Activated CD8-positive, alpha-beta T cell treated with anti-CD3 and anti-CD28 coated beads, Interleukin-2, amount 10 ng/mL, durations not matched to agents 7 days and 5 days (primary cell): ENCODE measurements at places on chromosomes 16 and 17. TPM values are rescaled to one million over a fixed set of nuclear protein-coding genes. Genes with fewer than 3 reads are reported as not detected.

GRCh38 chr16:83802135-83802534, 5.6 kb upstream of the HSBP1 start:
- peaks cover 12% of the 10 kb centered on the region for H3K27me3 ChIP-seq
- H3K4me1 ChIP-seq: peaks cover 6% of the 10 kb centered on the region
- peaks cover 2% of the 10 kb centered on the region for H3K36me3 ChIP-seq
- H3K4me3 ChIP-seq: no peak overlapping the region
- H3K27ac ChIP-seq: no peak overlapping the region

GRCh38 chr16:47461598-47462266, 601 bp downstream of the PHKB start:
- peak overlapping the region; percentile 87 for H3K4me3 ChIP-seq
- H3K36me3 ChIP-seq: peaks cover 37% of the 10 kb centered on the region
- DNase-seq: peak; percentile 42
- no peaks in the 10 kb centered on the region for H3K27me3 ChIP-seq
- peaks cover 42% of the 10 kb centered on the region for H3K4me1 ChIP-seq

DNA sequence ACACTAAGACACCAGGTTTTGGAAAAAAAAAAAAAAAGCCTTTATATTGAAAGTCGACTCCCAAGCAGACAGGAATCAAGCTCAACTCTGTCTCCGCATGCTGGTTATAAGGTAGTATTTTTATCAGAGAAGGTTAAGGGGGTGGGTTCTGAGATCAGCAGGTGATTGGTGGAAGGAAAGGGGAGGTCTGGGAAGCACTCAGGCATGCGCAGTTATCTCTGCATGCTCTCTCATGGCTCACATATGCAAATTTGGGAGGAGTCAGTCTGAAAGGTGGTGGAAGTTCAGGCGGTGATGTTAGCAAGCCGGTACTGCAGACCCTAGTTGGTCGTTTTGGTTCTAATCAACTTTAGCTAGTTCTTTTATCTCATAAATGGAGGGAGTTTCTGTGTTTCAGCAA, 357.6 kb upstream of the C16orf82 start:
- no peaks in the 10 kb centered on the region for H3K36me3 ChIP-seq
- peaks cover 7% of the 10 kb centered on the region for H3K27me3 ChIP-seq
- no peak for DNase-seq
- no peak overlapping the region for H3K27ac ChIP-seq
- H3K4me3 ChIP-seq: no peak overlapping the region
- H3K4me1 ChIP-seq: peaks cover 5% of the 10 kb centered on the region

DNA sequence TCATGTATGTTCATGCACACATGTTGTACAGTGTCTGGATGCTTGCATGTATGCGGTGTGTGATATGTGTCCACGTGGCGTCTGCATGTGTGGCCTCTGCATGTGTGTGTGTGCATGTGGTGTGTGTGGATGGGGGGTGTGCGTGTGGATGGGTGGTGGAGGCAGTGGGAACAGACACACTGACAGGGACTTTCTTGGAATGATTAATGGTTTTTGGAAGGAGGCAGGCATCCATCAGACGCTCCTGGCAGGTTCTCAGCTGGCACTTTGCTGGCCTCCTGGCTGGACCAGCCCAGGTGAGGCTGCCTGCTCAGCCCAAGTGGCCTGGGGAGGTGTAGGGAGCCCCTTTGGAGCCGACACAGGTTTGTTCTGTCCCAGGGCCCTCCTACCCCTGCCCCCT, 121.2 kb upstream of the CIBAR2 start:
- no peaks in the 10 kb centered on the region for H3K36me3 ChIP-seq
- H3K4me3 ChIP-seq: no peak overlapping the region
- peaks cover 18% of the 10 kb centered on the region for H3K27me3 ChIP-seq
- no peak overlapping the region for H3K27ac ChIP-seq
- H3K4me1 ChIP-seq: peaks cover 4% of the 10 kb centered on the region

DNA sequence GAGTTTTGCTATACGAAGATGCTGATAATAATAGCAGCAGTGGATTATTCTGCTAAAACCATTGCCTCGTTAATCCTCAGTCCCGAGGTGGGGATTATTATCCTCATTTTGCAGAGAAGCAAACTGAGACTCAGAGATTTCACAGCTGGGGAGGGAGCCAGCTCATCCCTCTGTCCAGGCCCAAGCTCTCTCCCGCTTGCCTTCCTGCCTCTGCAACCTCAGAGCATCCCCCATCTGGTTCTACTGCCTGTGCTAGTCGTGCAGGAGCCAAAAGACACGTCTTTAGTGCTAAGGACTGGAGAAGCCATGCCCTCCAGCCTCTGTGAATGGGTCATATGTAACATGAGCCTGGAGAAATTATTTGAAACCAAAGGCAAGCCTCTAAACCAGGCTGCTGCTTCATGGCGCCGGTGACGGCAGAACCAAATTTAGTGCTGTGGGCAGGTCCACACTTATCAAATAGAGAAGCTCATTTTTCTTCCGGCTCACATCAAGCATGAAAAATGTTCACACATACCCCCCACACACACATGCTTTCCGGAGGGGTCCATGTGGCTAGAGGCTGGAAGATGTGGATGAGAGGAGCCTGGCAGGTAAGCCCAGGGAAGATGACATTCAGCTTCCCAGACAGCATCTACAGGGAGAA, 13.5 kb downstream of the MAPT start:
- no peaks in the 10 kb centered on the region for H3K36me3 ChIP-seq
- DNase-seq: no peak
- no peak overlapping the region for H3K27ac ChIP-seq
- H3K27me3 ChIP-seq: peaks cover 17% of the 10 kb centered on the region
- H3K4me3 ChIP-seq: no peak overlapping the region

- no peak overlapping the region for H3K27ac ChIP-seq
- no peak for DNase-seq
- H3K4me1 ChIP-seq: no peaks in the 10 kb centered on the region
- H3K4me3 ChIP-seq: no peak overlapping the region
- H3K27me3 ChIP-seq: no peaks in the 10 kb centered on the region
Measured at GRCh38 chr16:89013692-89014402, 36.8 kb upstream of the CBFA2T3 start.

DNA sequence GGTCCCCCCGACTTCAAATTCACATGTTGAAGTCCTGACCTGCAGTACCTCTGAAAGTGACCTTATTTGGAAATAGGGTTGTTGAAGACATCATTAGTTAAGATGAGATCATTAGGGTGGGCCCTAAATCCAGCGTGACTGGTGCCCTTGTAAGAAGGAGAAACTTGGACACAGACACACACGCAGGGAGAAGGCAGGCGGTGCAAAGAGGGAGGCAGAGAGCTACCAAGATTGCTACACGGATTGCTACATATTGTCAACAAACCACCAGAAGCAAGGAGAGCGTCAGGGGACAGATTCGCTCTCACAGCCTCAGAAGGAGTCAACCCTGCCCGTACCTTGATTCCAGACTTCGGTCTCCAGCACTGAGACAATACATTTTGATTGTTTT, 6.8 kb upstream of the WBP2 start:
- no peak overlapping the region for H3K27ac ChIP-seq
- no peaks in the 10 kb centered on the region for H3K36me3 ChIP-seq
- no peaks in the 10 kb centered on the region for H3K27me3 ChIP-seq
- no peak overlapping the region for H3K4me3 ChIP-seq

DNA sequence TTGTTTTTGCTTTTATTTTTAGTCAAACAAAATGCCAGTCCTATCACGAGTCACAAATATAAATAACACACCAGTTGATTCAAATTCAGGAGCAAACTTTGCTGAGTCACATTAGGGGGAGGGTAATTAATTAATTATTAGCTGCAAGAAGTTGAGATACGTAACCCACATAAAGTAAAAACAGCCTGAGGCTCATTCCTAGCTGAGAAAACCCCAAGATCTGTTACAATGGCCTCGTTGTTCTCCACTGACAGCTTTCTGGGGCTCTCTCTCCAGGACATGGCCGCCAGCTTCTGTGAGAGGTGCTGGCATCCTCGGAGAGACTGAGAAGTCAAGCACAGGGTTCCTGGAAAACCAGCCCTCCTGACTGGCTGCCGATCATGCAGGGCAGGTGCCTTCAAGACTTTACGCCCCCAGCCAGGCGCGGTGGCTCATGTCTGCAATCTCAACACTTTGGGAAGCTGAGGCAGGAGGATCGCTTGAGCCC, 11.1 kb downstream of the RAB40B start:
- H3K27ac ChIP-seq: no peak overlapping the region
- no peaks in the 10 kb centered on the region for H3K27me3 ChIP-seq
- no peak overlapping the region for H3K4me3 ChIP-seq

- no peaks in the 10 kb centered on the region for H3K27me3 ChIP-seq
- DNase-seq: no peak
- peaks cover 34% of the 10 kb centered on the region for H3K36me3 ChIP-seq
- H3K27ac ChIP-seq: no peak overlapping the region
- H3K4me1 ChIP-seq: peaks cover 2% of the 10 kb centered on the region
Measured at GRCh38 chr17:29645515-29646051, 22.9 kb upstream of the CORO6 start.

DNA sequence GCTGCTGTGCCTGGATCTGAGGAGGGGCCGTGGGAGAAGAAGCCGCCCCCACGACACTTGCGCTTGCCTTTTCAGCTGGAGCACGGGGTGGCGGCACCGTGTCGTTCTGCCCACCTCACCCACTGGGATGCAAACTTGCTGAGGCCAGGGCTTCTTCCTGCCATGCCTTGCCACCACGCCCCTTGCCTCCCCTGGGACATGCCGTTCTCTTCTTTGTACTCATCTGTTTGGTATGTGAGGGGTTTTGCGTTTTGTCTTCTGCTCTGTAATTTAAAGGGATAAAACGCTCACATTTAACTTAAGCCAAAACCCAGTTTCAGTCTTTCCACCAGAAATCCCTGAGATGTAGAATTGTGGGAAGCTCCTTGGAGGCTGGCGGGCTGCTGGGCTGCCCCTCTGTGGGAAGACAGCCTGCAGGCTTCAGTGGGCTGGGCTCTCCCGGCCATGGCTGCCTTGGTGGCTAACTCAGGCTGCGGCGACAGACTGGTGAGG, 180.2 kb downstream of the RPTOR start:
- H3K27me3 ChIP-seq: no peaks in the 10 kb centered on the region
- peak overlapping the region; percentile 12 for H3K27ac ChIP-seq

GRCh38 chr17:64648234-64648633, 13.9 kb downstream of the SMURF2 start:
- no peak overlapping the region for H3K4me3 ChIP-seq
- H3K36me3 ChIP-seq: peaks cover 7% of the 10 kb centered on the region
- H3K27me3 ChIP-seq: no peaks in the 10 kb centered on the region

- no peaks in the 10 kb centered on the region for H3K36me3 ChIP-seq
- no peak overlapping the region for H3K4me3 ChIP-seq
- no peak overlapping the region for H3K27ac ChIP-seq
- peaks cover 14% of the 10 kb centered on the region for H3K4me1 ChIP-seq
- H3K27me3 ChIP-seq: peaks cover 13% of the 10 kb centered on the region
- DNase-seq: peak; percentile 83
Measured at GRCh38 chr16:30615358-30616091, 5.3 kb upstream of the ZNF689 start.

- DNase-seq: no peak
- peaks cover 30% of the 10 kb centered on the region for H3K4me1 ChIP-seq
- H3K27me3 ChIP-seq: no peaks in the 10 kb centered on the region
- peaks cover 36% of the 10 kb centered on the region for H3K36me3 ChIP-seq
- H3K27ac ChIP-seq: no peak overlapping the region
Measured at GRCh38 chr16:57151369-57151768, 34.5 kb downstream of the PSME3IP1 start.

- no peak for DNase-seq
- peaks cover 17% of the 10 kb centered on the region for H3K4me1 ChIP-seq
- H3K27ac ChIP-seq: no peak overlapping the region
- H3K36me3 ChIP-seq: no peaks in the 10 kb centered on the region
- H3K27me3 ChIP-seq: no peaks in the 10 kb centered on the region
Measured at GRCh38 chr16:84354306-84354705, 14.0 kb upstream of the ATP2C2 start.

DNA sequence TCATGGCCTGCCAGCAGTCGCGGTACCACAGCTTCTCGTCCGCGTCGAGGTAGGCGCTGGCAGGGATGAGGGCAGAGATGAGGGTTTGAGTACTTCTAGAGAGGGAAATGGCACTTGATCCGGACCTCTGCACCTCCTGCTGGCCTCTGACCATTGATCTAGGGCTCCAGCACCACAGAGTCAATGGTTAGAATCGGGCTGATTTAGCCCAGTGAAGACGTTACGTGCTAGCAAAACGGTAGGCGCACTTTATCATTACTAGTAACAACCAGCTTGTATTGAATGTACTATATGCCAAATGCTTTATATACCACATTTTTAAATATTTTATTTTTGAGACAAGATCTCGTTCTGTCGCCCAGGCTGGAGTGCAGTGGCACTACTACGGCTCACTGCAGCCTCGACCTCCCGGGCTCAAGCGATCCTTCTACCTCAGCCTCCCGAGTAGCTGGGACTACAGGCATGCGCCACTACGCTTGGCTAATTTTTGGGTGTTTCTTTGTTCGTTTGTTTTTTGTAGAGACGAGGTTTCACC, 526 bp downstream of the TSNAXIP1 start:
- H3K27ac ChIP-seq: peak overlapping the region; percentile 90
- peaks cover 29% of the 10 kb centered on the region for H3K36me3 ChIP-seq
- DNase-seq: no peak

Gene CRHR1
- not detected for total RNA-seq

Gene KIF2B
- total RNA-seq: not detected

Gene CNGB1
- total RNA-seq: not detected

Gene DPEP3
- not detected for total RNA-seq

Gene TOM1L1
- not detected for total RNA-seq

Gene NATD1
- 1.1 TPM for total RNA-seq

Gene CASKIN1
- total RNA-seq: 0.05 TPM

Gene KRTAP2-1
- not detected for total RNA-seq

Gene MPP2
- 1.8 TPM for total RNA-seq

Gene CRYBA1
- not detected for total RNA-seq
